ENCODE measurements at places on chromosomes 6 and 20. TPM values are rescaled to one million over a fixed set of nuclear protein-coding genes. Genes with fewer than 3 reads are reported as not detected.

BPIFB2 gene
- not detected for total RNA-seq

ROS1 gene
- total RNA-seq: 0.65 TPM

NOTCH4 gene
- 0.98 TPM for total RNA-seq

OVOL2 gene
- total RNA-seq: 16.8 TPM

DEFB132 gene
- not detected for total RNA-seq

NEDD9 gene
- total RNA-seq: 9.5 TPM

ADAM33 gene
- total RNA-seq: 0.79 TPM

RAET1L gene
- 27.2 TPM for total RNA-seq

NKAIN2 gene
- total RNA-seq: not detected

PGC gene
- not detected for total RNA-seq

FAM50B gene
- 5.6 TPM for total RNA-seq

DLK2 gene
- 21.3 TPM for total RNA-seq

SCRT2 gene
- not detected for total RNA-seq

RAB44 gene
- 0.07 TPM for total RNA-seq

CTCFL gene
- total RNA-seq: not detected

C20orf141 gene
- not detected for total RNA-seq

MRPS26 gene
- total RNA-seq: 98.8 TPM

TAAR1 gene
- not detected for total RNA-seq

UNC5CL gene
- 0.28 TPM for total RNA-seq

MRAP2 gene
- total RNA-seq: 0.46 TPM

PDE7B gene
- total RNA-seq: 0.21 TPM

PPT2 gene
- 22.6 TPM for total RNA-seq

ARMC12 gene
- total RNA-seq: not detected

AKIRIN2 gene
- 25.2 TPM for total RNA-seq

FAM83C gene
- 3.2 TPM for total RNA-seq

RIPPLY2 gene
- not detected for total RNA-seq

MCHR2 gene
- total RNA-seq: not detected

CYP24A1 gene
- 6.3 TPM for total RNA-seq

ZNF322 gene
- 6.7 TPM for total RNA-seq

MAS1 gene
- not detected for total RNA-seq

SIRT5 gene
- 21.9 TPM for total RNA-seq

NKX2-2 gene
- not detected for total RNA-seq

TAP2 gene
- total RNA-seq: 16.2 TPM

ENTPD6 gene
- 68.3 TPM for total RNA-seq

GHRH gene
- not detected for total RNA-seq

APCDD1L gene
- total RNA-seq: 1.5 TPM

CST4 gene
- not detected for total RNA-seq

FBXO30 gene
- total RNA-seq: 5.1 TPM

MROH8 gene
- total RNA-seq: 1.2 TPM

LST1 gene
- total RNA-seq: not detected

SMOC2 gene
- 0.33 TPM for total RNA-seq

DIDO1 gene
- 29.6 TPM for total RNA-seq

OR2B6 gene
- total RNA-seq: not detected

LIN28B gene
- total RNA-seq: not detected

C6orf141 gene
- 14.0 TPM for total RNA-seq

HTR1E gene
- total RNA-seq: not detected

Data from airway epithelial cell (primary cell).